GM23338 (cell line): ENCODE measurements at places on chromosomes 1 and 21.

GRCh38 chr1:166822385-166822784 is 16.9 kb upstream of the POGK start:
- DNase-seq: peak; percentile 63

DNA sequence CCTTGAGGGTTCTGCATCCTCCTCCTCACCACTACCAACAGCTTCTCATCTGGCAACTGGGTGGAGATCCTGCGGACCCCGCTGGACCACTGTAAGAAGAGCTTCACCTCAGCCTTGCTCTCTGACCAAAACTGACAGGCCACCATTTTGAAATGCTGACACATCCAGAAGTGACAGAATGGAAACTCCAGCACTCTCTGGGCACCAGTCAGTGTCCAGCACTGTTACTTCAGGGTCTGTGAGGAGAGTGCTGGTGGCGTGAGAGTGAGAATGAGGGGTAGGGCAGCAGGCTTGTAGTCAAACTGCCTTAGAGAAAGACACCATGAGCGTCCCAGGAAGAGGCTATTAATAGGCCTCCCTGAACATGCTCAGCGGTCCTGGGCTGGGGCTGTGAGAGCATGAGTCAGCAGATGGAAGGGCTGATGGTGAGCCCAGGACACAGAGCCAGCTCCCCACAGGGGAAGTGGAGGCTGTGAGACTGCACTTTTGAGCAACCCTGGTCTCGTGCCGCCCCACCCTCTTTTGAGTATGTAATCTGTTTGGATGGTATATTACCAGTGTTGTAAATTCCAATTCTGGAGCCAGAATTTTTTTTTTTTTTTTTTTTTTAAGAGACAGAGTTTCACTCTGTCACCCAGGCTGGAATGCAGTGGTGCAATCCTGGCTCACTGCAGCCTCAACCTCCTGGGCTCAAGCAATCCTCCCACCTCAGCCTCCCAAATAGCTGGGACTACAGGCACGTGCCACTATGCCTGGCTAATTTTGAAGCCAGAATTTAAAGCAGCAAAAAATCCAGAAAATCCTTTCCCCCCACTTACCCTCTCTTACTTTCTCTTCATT is 34.4 kb upstream of the SLC30A1 start:
- DNase-seq: peak; percentile 7

GRCh38 chr1:64042331-64043100 is 160.9 kb upstream of the UBE2U start:
- DNase-seq: no peak

GRCh38 chr1:109946511-109946910 is 35.9 kb downstream of the CSF1 start:
- no peak for DNase-seq

DNA sequence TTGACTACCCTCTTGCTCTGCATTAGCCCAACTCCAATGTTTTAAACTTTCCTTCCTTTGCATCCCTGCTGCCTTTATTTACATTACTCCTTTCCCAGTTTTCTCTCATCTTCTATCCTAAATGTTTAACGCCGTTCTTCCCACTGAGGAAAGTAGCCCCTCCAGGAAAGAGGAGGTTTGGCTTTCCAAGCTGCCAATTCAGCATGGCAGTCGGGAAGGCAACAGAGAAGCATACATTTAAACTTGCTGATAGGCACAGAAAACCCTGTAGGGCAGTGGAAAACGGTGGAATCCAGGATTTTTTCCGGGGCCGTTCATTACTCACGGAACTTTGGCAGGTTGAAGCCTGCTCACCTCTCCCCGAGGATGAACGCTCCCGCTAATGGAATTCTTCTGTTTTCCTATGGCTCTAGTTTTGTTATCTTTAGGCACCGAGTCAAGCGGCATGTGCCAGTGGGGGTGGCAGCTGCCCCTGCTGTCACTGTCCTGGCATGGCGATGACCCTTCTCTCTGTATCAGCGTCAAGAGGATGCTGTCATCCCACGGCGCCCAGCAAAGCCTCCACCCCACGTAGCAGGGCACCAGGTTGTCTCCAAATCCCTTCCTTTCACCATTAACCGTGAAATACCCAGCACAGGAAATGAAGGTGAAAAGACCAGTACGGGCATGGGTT is 48.3 kb downstream of the ZBTB18 start:
- DNase-seq: no peak

DNA sequence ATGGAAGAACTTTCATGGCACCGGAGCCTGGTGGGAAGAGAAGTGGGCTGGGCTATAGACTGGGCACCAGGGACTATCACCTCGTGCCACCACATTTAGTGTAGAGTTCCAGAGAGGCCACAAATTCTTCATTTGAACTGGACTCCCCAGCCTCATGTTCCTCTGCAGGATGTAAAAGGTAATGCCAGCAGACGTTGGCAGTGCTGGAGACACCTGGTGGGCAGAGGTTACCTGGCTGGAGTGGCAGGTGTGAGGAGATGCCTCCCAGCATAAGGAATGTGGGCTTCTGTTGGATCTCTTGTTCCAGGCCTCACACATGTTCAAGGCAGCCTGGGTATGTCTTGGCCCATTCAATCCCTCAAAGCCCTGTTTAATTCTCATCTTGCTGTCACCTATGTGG is 35.2 kb downstream of the TEX35 start:
- DNase-seq: peak; percentile 25

- DNase-seq: no peak
These were observed 168.2 kb upstream of the C1orf105 start for GRCh38 chr1:172252321-172252720.
